AG04449 (cell line): ENCODE measurements at places on chromosomes 13 and 19.

DNA sequence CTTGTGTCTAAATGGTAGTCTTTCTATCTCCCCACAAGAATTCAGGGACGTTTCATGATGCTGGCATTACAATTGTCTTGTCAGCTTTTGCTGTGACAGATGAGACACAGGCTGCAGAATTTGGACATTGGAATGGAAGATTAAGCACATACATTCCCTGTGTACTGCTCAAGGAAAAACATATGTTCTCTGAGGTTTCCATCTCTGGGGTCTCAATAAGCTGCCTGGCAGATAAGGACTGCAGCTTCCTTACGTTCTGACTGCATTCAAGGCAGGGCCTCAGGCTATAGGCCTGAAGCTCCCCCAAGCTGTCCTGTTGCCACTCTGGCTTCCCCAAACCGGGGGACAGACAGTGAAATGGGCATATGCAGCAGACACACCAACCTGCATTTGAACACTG, 91.3 kb upstream of the KL start:
- no peak for DNase-seq

GRCh38 chr19:11111117-11111770, 22.0 kb downstream of the LDLR start:
- DNase-seq = no peak

GRCh38 chr13:97335488-97336134, 98.4 kb upstream of the RAP2A start:
- DNase-seq = no peak

DNA sequence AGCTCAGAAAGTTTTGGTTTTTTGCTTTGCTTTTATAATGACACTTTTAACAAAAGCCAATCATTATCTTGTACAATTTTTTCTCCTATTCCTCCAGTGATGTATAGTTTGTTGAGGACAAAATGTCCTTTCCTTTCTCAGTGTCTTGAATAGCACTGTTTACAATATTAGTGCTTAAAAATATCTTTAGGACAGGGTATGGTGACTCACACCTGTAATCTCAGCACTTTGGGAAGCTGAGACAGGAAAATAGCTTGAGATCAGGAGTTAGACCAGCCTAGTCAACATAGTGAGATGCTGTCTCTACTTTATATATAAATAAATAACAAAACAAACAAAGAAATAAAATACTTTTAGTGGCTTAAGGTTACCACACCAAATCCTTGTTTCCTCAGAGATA, 41.9 kb downstream of the SPRY2 start:
- no peak for DNase-seq

DNA sequence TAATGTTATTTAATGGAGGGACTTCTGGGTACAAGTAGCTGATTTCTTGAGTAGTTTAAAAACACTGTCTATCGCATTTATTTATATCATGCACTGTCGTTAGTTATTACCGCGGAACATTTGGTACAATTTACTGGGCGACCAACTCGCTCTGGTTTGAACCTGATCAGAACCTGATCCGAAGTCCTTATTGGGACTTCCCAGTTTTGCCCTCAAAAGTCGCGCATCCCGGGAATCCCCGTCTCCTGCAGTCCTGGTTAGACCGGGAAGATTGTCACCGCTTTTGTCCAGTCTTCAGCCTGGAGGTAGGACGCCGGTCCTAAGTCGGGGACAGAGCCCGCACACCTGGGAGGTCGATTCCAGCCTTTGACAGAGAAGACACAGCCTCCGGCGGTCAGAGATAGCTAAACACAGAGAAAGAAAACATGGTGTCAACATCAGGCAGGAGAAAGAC, 694 bp downstream of the CLN5 start:
- no peak for DNase-seq

DNA sequence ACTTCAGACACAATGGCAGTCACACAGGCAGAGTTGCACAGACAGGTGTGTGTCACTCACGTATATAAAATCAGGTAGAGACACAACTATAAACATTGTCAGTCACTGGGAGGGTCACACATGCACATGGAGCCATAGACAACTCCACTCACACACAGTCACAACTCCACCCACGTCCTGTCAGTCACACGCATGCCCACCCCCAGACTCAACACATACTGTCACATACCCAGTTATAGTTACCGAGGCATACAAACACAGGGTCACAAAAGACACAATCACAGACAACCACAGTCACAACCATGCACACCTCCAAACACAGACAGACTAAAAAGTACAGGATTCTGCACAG, 1.5 kb downstream of the NUMBL start:
- no peak for DNase-seq

DNA sequence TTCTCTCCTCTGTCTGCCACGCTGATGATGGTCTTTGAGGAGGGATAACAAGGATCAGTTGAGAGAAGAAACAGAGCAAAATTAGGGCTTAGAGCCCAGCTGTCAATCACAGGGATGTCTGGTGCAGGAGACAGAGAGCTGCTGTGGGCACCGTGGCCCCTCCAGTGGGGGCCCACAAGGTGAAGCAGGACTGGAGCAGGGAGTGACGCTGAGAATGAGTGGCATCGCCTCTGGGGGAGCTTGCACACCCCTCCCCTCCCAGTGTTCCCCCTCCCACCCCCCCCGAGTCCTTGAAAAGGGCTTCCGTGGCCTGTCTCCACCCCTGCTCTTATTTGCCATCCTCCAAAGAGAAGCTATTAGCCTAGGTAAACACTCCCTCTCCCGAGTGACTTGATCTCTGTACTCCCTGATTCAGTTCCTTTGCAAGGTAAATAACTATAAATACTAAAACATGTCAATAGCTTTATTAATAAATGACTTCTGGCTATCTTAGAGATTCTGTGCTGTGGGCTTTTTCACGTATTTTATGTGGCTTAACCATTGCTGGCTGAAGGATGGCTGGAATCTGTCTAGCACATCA, 440.0 kb downstream of the ZNF536 start:
- no peak for DNase-seq

DNA sequence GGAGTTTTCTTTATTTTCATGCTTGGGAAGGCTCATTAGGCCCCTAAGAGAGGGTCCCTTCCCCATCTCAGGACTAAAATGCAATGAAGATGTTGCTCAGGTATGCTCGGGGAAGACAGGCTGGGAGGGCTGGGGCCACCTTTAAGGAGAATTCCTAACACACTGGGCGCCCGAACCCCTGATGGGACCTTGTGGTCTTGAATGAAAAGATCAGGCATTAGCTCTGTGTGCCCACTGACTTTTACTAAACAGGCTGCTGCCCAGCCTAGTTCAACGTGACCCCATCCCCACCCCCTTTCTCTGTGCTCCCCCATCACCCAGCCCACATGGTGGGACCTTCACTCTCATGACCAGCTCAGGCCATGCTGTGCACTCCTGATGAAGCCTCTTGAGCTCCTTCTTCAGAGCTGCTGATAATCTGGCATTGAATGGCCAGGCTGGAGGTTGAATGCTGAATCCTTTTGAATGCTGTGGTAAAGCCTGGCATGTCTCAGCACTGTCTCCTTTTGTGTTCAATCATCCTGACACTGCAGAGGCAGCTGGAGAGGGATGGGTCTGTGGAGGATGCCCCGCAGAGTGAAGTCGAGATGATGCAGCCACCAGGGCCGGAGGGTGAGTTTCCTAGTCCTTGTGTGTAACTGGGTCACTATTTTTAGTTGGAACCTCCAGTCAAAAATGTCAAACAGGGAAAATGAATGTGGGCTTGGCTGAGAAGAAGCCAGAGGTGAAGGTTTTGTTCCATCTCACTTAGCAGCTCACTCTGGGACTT, 209.1 kb downstream of the UQCRFS1 start:
- DNase-seq = no peak
